ENCODE measurements at places on chromosomes 13 and 19.

- DNase-seq = no peak
- no peaks in the 10 kb centered on the region for H3K36me3 ChIP-seq
- no peaks in the 10 kb centered on the region for H3K4me1 ChIP-seq
- H3K27ac ChIP-seq = no peak overlapping the region
- no peaks in the 10 kb centered on the region for H3K27me3 ChIP-seq
These were observed 1635.8 kb downstream of the PCDH9 start for GRCh38 chr13:65594298-65594781.

- peak overlapping the region; percentile 63 for H3K27ac ChIP-seq
- H3K36me3 ChIP-seq = no peaks in the 10 kb centered on the region
- DNase-seq = no peak
- peak overlapping the region; percentile 30 for H3K4me3 ChIP-seq
- H3K4me1 ChIP-seq = peaks cover 78% of the 10 kb centered on the region
These were observed 44.5 kb downstream of the VWA8 start for GRCh38 chr13:41916173-41916954.

DNA sequence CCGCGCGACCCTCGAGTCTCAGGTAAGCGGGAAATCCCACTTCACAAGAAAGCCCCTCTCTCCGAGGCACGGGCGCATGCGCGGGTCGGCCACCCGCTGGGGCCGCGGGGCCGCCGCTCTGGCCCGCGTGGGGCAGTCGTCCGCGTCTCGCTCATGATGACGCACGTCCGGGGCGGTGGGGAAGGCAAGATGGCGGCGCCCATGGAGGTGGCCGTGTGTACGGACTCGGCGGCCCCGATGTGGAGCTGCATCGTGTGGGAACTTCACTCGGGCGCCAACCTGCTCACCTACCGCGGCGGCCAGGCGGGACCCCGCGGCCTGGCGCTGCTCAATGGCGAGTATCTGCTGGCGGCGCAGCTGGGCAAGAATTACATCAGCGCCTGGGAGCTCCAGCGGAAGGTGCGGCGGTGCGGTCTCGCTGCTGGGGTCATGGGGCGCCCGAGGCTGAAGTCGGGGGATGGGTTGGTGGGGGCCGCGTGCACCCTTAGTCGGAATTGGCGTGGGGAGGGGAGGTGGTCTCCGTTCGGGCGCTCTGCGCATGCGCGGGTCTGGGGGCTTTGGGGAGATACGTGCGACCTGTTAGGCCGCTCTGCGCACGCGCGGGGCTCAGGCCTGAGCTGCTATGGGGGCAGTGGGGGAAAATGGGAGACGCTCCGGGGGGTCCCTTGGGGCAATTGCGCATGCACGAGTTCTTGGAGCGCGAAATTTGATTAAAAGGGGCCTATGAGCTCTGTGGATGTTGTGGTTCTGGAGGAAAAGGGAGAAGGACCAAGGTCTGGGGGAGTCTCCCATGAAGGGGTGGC lies at the start of gene WDR18:
WDR18 (plus strand) TSS at position 181 of the 803 bp plus-strand sequence; CDS start at position 190, 9 bp downstream.
- peaks cover 35% of the 10 kb centered on the region for H3K4me1 ChIP-seq
- peak within 1 kb of the TSS; percentile 98 for H3K4me3 ChIP-seq
- DNase-seq = peak; percentile 94
- H3K27me3 ChIP-seq = peaks cover 2% of the 10 kb centered on the region

DNA sequence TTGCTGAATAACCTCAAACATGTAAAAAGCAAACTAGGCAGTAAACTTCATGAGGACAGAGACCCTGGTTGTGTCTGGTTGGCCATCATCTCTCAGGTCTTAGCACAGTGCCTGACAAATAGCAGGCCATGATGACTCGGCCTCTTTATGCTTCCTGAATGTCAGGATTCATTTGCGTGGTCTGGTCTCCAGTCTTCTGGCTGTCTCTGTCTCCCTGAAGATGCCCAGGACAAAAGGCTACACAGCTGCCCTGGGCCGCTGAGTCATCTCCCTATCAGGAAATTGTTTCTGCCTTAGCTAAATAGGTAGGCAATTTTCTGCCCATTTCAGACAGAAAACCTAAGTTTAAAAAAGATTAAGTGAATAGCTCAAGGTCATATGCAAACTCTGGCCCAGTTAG lies 84.1 kb upstream of the FNDC3A start:
- H3K36me3 ChIP-seq = no peaks in the 10 kb centered on the region
- no peak for DNase-seq
- H3K4me3 ChIP-seq = no peak overlapping the region

DNA sequence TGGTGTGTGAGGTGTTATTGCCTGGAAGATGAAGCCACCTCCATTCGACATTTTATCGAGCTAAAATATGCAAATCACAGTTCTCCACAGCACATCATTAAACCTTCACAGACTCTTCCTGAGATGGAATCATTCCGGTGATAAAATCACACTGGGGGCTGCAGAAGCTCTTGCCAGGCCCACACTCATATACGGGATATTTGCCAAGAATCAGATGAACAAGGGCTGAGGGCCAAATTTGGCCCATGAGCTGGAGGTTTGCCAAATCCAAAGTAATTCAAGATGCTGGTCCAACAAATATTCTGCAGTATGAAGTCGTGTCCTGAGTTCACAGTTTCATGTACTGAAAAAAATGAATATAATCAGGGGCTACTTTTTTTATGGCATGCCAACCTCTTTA lies 16.7 kb upstream of the RXFP2 start:
- no peak for DNase-seq
- H3K4me3 ChIP-seq = no peak overlapping the region
- no peak overlapping the region for H3K27ac ChIP-seq
- H3K27me3 ChIP-seq = peaks cover 73% of the 10 kb centered on the region
- no peaks in the 10 kb centered on the region for H3K4me1 ChIP-seq
- no peaks in the 10 kb centered on the region for H3K36me3 ChIP-seq

DNA sequence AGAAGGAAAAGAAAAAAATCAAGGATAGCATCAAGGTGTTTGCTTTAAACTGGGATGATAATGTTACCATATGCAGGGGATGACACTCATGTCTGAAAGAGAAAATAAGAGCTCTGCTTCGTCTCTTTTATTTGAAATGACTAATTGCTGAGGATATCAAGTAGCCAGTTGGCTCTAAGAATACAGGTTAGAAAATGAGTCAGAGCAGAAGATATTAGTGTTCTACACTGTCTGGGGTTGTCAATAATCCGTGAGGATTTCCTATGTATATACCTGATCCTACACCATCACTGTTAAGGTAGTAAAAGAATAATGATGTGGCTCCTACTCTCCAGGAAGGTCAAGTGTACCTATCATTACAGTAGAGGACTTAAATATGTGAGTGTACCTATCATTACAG lies 562.5 kb downstream of the GPC6 start:
- DNase-seq = no peak
- H3K4me3 ChIP-seq = no peak overlapping the region
- no peaks in the 10 kb centered on the region for H3K4me1 ChIP-seq
- H3K27me3 ChIP-seq = no peaks in the 10 kb centered on the region
- H3K27ac ChIP-seq = no peak overlapping the region

GRCh38 chr13:25928941-25929505 lies 122.8 kb downstream of the SHISA2 start:
- no peak for DNase-seq
- H3K36me3 ChIP-seq = no peaks in the 10 kb centered on the region
- no peak overlapping the region for H3K4me3 ChIP-seq
- no peak overlapping the region for H3K27ac ChIP-seq

- no peaks in the 10 kb centered on the region for H3K4me1 ChIP-seq
- H3K27me3 ChIP-seq = peaks cover 12% of the 10 kb centered on the region
- DNase-seq = no peak
- no peak overlapping the region for H3K4me3 ChIP-seq
- H3K27ac ChIP-seq = no peak overlapping the region
These were observed 51.7 kb downstream of the TNFSF11 start for GRCh38 chr13:42625611-42626010.

GRCh38 chr19:40084948-40085347 lies 5.8 kb downstream of the ZNF780A start:
- H3K36me3 ChIP-seq = peaks cover 51% of the 10 kb centered on the region
- H3K27me3 ChIP-seq = no peaks in the 10 kb centered on the region
- DNase-seq = no peak

DNA sequence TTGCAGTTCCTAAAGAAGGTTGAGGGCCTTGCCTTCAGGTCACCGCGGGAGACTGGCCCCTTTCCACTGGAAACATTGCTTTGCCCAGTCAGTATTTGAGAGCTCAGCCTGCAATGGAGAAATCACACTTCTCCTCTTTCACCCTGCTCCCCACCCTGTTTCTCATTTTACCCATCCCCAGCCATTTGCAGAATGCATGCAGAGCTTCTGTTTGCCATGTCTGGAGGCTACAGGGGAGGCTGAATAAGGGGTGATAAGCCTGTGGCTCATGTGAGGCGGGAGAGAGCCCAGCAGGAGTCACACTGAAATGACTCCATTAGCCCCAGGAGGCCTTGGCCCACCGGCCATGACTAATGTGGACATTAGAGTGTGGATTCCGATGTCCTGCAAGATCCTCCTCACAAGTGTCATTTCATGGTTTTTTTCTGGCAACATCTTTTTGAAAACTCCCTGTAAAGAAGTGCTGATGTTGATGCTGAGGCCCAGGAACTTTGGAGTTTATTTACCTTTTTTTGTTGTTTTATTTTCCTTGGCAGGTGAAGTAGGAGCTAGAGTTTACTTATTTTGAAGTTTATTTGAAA lies 6.3 kb downstream of the SPINT2 start:
- no peak overlapping the region for H3K4me3 ChIP-seq
- H3K27ac ChIP-seq = no peak overlapping the region
- H3K4me1 ChIP-seq = peaks cover 19% of the 10 kb centered on the region
- no peaks in the 10 kb centered on the region for H3K36me3 ChIP-seq

DNA sequence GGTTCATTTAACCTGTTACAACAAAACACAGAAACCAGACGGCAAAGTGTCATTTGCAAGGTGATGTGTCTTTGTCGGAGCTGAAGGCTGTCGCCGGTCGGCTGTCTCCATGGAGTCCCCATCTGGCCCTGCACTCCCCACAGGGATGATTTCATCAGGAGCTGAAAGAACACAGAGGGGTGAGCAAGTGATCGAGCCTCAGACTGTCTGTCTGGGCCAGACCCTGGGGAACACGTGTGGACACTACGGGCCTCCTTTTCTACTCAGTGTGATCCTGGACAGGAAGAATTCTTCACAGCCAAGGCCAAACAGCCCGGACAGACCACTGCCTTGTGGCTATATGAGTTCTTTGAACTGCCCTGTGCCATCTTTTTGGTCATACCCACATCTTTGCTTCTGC lies 85.1 kb downstream of the RNASEH2B start:
- H3K36me3 ChIP-seq = no peaks in the 10 kb centered on the region
- no peak overlapping the region for H3K4me3 ChIP-seq
- peak overlapping the region; percentile 52 for H3K27ac ChIP-seq
- peaks cover 24% of the 10 kb centered on the region for H3K4me1 ChIP-seq
- DNase-seq = no peak

DNA sequence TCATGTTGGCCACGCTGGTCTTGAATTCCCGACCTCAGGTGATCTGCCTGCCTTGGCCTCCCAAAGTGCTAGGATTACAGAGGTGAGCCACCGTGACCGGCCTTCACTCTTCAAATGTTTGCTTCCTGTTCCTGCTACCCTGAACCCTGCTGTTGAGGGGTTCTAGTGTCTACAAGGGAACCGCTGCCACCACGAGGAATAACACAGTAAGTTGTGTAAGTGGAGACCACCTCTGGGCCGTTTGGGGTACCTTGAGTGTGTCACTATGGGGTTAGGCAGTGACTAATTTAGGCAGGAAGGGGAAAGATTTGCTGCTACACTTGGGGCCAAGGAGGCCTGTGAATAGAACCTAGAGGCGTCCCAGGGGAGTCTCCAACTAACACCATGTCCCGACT lies 2.2 kb upstream of the MYADM start:
- H3K4me3 ChIP-seq = peak overlapping the region; percentile 82
- H3K27me3 ChIP-seq = no peaks in the 10 kb centered on the region
- H3K4me1 ChIP-seq = peaks cover 46% of the 10 kb centered on the region
- H3K36me3 ChIP-seq = no peaks in the 10 kb centered on the region
- no peak for DNase-seq

GRCh38 chr13:97030705-97031452 lies 36.6 kb upstream of the OXGR1 start:
- DNase-seq = no peak
- no peaks in the 10 kb centered on the region for H3K36me3 ChIP-seq
- H3K4me1 ChIP-seq = peaks cover 11% of the 10 kb centered on the region
- H3K4me3 ChIP-seq = no peak overlapping the region
- peaks cover 6% of the 10 kb centered on the region for H3K27me3 ChIP-seq

DNA sequence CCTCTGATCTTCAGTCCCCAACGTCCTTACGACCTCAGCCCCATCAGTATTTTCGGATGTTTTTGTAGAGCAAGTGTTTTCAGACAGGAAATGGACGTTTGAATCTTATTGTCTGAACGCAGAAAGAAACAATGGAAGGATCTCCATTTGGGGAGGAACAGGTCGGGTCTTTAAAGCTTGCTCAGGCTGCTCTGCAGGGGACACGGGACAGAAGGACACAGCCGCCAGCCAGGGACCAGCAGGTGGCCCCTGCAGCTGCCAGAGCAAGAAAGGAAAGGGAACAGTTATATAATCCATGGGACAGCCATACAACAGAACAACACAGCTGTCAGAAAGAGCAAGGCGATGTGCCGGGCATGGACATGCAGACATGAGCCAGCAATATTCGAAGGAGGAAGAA lies 18.5 kb upstream of the IGLON5 start:
- H3K4me3 ChIP-seq = no peak overlapping the region
- peak; percentile 25 for DNase-seq
- no peaks in the 10 kb centered on the region for H3K36me3 ChIP-seq
- H3K27ac ChIP-seq = no peak overlapping the region
- no peaks in the 10 kb centered on the region for H3K4me1 ChIP-seq
- H3K27me3 ChIP-seq = peaks cover 98% of the 10 kb centered on the region

DNA sequence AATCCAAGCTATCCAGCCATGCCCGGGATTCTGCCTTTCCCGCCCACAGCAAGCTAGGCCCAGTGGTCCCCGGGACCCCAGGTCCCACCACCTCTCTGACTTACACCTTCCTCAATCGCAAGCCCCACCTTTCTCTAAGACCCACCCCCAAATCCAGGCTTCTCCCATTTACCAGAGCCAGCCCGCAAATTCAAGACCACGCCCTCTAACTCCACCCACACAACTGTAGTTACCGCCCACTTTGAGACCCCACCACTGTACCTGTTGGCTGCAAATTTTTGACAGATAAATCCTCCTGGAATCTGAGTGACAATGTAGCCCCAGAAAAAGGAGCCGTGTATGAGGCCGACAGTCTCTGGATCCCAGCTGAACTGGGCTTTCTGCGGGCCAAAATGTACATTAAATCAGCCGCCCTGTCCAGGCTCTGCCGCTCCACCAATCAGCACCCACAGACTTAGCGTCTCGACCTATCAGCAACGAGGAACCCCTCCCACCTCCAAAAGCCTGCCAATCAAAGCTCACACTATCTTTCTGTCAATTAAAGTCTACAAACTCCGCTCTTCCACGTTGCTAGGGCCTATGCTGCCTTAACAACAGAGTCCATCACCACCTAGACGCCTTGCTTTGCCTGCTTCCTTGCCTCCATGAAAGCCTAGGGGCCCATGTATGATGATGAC lies 6.3 kb downstream of the SLC17A7 start:
- no peak overlapping the region for H3K27ac ChIP-seq
- no peaks in the 10 kb centered on the region for H3K36me3 ChIP-seq
- H3K27me3 ChIP-seq = peaks cover 100% of the 10 kb centered on the region
- no peaks in the 10 kb centered on the region for H3K4me1 ChIP-seq
- no peak overlapping the region for H3K4me3 ChIP-seq

- peaks cover 19% of the 10 kb centered on the region for H3K4me1 ChIP-seq
- no peak overlapping the region for H3K27ac ChIP-seq
- no peaks in the 10 kb centered on the region for H3K27me3 ChIP-seq
- no peak for DNase-seq
- H3K36me3 ChIP-seq = no peaks in the 10 kb centered on the region
- no peak overlapping the region for H3K4me3 ChIP-seq
These were observed 12.4 kb downstream of the TMEM272 start for GRCh38 chr13:51832471-51833152.

Data from left ventricle myocardium inferior (tissue), 1 donor.